ENCODE measurements at places on chromosomes 7 and 10. TPM values are rescaled to one million over a fixed set of nuclear protein-coding genes. Genes with fewer than 3 reads are reported as not detected.

The CHAT gene
- not detected for total RNA-seq

The ZFAND2A gene
- total RNA-seq = 24.0 TPM

The ERV3-1 gene
- total RNA-seq = 11.9 TPM

The VPS37D gene
- total RNA-seq = not detected

The AKR1C4 gene
- not detected for total RNA-seq

The MYL10 gene
- not detected for total RNA-seq

The KLF14 gene
- not detected for total RNA-seq

The ADCY1 gene
- total RNA-seq = 1.5 TPM

DNA sequence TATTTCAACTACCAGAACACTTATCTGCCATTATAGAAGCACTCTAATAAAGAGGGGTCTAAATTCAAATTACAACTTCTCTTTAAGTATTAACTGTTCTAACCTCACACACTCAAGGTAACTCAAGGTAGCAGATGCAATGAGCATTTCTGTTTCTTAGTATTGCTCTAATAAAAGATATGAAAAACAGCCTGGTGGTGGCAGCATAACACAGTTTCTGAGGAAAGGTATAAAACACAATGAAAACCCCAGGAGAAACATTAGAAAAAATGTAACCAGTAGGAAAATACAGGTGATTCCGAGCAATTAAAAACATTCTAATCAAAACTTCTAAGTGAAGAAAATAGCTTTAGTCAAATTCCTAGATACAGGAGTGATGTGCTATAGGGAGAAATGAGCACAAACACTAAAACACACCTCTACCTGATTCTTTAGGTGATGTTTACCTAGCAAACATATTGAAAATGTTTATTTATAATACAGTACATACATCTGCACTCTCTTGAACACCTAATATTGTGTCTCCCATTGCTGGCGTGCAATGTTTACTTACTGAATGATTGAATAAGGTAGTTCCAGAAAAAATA lies 3.5 kb downstream of the MKRN1 start:
- H3K4me1 ChIP-seq = peaks cover 32% of the 10 kb centered on the region
- peaks cover 11% of the 10 kb centered on the region for H3K36me3 ChIP-seq
- H3K27ac ChIP-seq = peak overlapping the region; percentile 47
- H3K4me3 ChIP-seq = peak overlapping the region; percentile 33
- DNase-seq = peak; percentile 71

DNA sequence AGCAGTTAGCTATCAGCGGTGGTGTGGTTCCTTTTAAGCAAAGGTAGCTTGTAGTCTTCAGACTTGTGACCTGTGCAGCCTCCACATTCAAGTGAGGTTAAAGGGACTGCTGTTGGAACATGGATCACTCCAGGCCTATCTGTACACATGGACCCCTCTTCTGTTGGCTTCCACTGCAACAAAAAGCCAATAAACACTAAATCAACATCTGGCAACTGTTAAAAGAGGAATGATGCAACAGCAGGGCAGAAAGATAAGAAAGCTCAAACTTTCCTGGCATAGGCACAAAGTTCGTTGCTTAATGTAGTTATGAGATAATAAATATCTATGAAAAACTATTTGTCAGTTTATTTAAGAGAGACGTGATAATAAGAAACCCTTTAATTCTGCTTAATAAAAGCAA lies 4.0 kb upstream of the MINPP1 start:
- peaks cover 19% of the 10 kb centered on the region for H3K27me3 ChIP-seq
- H3K4me1 ChIP-seq = peaks cover 12% of the 10 kb centered on the region
- no peak overlapping the region for H3K4me3 ChIP-seq
- H3K27ac ChIP-seq = no peak overlapping the region
- peaks cover 2% of the 10 kb centered on the region for H3K36me3 ChIP-seq
- DNase-seq = no peak

DNA sequence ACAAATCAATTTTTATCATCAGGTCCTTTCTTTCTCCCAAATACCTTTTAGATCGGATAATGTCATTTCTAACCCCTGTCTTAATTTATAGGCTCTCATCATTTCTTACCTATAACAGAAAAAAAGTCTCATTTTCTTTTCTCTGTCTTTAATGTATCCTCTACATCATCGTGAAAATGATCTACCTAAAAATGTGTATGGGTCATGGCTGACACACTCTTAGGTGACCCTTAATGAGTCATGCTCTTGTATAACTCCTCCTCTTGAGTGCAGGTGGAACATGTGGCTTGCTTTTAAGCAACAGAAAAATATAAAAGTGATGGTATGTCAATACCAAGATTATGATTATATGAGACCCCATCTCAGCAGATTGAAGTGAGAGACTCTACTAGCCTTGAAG lies 139.4 kb downstream of the SEMA3C start:
- no peaks in the 10 kb centered on the region for H3K4me1 ChIP-seq
- no peaks in the 10 kb centered on the region for H3K36me3 ChIP-seq
- no peak overlapping the region for H3K27ac ChIP-seq
- DNase-seq = no peak
- H3K27me3 ChIP-seq = no peaks in the 10 kb centered on the region

GRCh38 chr10:115572740-115573455 lies 479.7 kb downstream of the ATRNL1 start:
- no peak overlapping the region for H3K4me3 ChIP-seq
- H3K27me3 ChIP-seq = no peaks in the 10 kb centered on the region
- no peak for DNase-seq
- no peaks in the 10 kb centered on the region for H3K36me3 ChIP-seq

DNA sequence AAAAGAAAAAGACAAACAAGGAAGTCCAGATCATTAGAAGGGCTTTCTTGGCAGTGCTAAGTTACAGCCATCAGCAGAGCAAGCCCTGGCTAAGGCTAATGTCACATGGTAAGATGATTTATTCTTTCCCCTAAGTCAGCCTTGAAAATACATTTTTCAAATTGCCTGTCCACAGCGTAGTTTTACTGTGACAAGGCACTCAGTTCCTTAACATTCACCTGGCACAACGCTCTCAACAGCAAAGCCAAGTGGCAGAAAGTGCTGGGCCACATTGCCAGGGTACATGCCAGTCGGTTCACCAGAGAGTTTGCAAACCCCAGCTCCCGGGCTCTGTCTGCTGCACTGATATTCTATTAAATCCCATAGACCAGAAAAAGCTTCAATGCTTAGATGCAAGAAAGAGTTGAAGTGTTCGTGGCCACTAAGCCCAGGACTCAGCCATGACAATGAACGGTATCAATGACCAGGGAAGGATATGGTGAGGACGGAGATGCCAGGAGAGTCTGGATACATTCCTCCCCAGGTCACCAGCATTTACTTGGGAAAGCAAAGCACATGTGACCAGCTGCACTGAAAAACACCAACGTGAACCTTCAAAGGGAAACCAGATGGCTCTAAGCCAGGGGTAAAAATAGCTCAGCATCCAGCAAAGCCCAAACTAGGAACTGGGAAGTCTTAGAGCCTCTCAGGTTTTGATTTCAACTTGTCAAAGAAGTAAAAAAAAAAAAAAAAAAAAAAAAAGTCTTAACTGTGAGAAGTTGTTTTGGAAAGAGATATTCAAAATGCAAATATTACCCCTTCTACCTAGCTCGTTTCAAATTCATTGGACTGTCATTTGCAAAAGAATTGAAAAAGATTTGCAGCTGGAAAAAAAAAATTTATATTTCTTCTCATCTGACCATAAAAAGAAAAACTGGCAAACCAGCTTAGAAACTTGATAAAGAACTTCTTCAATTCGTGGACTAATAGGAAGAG lies 23.9 kb upstream of the MPP7 start:
- peaks cover 28% of the 10 kb centered on the region for H3K4me1 ChIP-seq
- DNase-seq = no peak
- no peak overlapping the region for H3K27ac ChIP-seq
- peaks cover 8% of the 10 kb centered on the region for H3K36me3 ChIP-seq

DNA sequence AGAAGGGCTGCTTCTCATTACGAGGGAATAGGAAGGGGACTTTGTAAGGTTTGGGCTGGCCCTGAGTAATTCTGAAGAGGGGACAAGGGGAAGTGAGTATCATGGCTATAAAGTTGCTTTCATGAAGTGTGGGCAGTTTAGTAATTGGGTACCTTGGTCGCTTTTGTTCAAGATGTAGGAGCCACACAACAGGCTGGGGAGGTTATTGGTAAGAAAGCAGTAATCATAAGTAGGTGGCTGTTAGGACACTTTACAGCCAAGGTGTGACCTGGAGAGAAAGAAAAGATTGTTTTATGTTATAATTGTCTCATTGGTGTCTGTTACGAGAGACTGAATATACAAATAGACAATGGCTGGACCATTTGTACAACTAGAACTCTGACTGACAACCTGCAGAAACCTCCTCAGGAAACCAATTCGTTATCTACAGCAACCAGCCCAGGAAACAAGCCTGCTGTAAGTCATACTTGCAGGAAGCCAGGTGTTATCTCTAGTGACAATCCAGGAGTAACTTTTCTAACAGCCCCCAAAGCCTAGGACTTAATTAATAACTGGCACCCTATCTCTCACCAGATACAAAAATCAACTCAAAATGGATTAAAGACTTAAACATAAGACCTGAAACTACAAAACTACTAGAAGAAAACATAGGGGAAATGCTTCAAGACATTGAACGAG lies 5.0 kb upstream of the CCM2 start:
- peak overlapping the region; percentile 23 for H3K4me3 ChIP-seq
- no peaks in the 10 kb centered on the region for H3K27me3 ChIP-seq
- H3K27ac ChIP-seq = peak overlapping the region; percentile 80
- H3K36me3 ChIP-seq = peaks cover 16% of the 10 kb centered on the region

GRCh38 chr7:45391618-45392451 lies 182.3 kb upstream of the ADCY1 start:
- H3K4me3 ChIP-seq = no peak overlapping the region
- H3K4me1 ChIP-seq = no peaks in the 10 kb centered on the region
- no peak for DNase-seq
- H3K36me3 ChIP-seq = no peaks in the 10 kb centered on the region
- H3K27ac ChIP-seq = no peak overlapping the region

DNA sequence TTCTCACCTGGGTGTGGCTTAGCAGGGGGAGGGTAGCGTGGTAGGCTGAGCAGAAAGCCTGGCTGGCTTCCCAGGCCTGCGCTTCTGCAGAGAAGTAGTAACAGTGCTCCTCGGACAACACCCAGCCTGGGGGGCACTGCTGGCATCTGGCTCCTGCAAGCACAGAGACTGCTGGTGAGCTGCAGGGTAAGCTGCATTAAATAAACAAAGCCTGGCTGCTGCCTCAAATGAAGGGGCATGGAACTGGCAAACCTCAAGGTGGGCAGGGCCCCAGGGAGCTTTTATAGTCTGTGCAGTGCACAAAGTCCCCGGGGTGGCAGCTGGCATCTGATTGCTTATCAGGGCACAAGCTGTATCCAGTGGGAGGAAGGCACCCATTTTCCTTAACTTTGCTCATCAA lies 3.9 kb downstream of the KLRG2 start:
- H3K4me3 ChIP-seq = no peak overlapping the region
- H3K36me3 ChIP-seq = no peaks in the 10 kb centered on the region
- no peak overlapping the region for H3K27ac ChIP-seq
- peaks cover 6% of the 10 kb centered on the region for H3K4me1 ChIP-seq
- H3K27me3 ChIP-seq = peaks cover 22% of the 10 kb centered on the region

- peaks cover 1% of the 10 kb centered on the region for H3K36me3 ChIP-seq
- H3K27me3 ChIP-seq = no peaks in the 10 kb centered on the region
- no peak overlapping the region for H3K27ac ChIP-seq
- H3K4me3 ChIP-seq = no peak overlapping the region
These were observed 1.2 kb downstream of the PRSS1 start for GRCh38 chr7:142750321-142750938.

DNA sequence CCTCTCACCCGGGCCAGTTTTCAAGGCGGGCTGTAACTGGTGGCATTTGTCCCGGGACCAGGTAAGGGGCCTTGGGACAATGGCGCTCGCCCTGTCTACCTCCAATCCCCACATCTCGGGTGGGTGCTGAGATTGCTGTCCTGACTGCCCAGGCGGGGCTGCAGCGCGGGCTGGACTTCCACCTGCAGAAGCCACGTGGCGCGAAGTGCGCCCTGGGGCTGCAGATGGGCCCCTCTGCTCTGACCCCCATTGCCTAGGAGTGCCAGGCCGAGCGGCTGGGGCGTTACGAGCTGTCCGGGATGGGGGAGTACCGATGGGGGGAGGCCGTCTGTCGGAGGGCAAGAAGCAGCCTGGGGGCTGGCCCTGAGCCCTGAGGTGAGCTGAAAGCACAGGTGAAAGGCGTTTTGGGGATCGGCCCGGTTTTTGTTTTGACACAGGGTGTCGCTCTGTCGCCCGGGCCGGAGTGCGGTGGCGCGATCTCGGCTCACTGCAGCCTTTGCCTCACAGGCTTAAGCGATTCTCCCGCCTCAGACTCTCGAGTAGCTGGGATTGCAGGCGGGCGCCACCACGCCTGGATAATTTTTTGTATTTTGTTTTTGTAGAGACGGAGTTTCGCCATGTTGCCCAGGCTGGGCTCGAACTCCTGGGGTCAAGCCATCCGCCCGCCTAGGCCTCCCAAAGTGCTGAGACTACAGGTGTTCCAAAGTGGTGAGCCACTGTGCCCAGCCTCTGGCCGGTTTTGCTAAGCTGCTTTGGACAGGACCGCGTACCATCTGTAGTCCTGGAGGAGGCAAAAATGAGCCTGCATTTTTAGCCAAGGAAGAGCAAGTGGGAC lies at the start of gene SFXN2:
SFXN2 (plus strand) TSS at position 16 of the 835 bp plus-strand sequence. CDS start 12,001 bp downstream, outside the sequence.
- H3K4me1 ChIP-seq = peaks cover 60% of the 10 kb centered on the region
- no peaks in the 10 kb centered on the region for H3K27me3 ChIP-seq
- peak within 1 kb of the TSS; percentile 81 for H3K4me3 ChIP-seq
- H3K27ac ChIP-seq = peak within 1 kb of the TSS; percentile 82
- DNase-seq = peak; percentile 71
- peaks cover 12% of the 10 kb centered on the region for H3K36me3 ChIP-seq

DNA sequence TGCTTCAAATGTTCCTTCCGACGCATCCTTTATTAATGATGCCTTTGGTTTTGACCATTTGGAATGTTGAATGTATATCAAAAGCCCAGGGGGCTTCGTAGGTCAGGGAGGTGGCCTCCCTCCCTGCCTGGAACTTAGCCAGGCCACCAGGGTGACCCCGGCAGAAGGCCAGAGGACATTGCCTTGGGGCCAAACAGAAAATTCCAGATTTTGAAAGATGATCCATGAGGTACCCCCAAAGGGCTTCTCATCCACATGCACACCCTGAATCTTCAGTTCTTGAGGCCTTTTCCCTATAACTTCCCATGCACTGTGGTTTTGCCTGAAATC lies 171.7 kb downstream of the ADAM12 start:
- no peaks in the 10 kb centered on the region for H3K27me3 ChIP-seq
- H3K36me3 ChIP-seq = no peaks in the 10 kb centered on the region
- H3K27ac ChIP-seq = no peak overlapping the region
- H3K4me1 ChIP-seq = no peaks in the 10 kb centered on the region
- H3K4me3 ChIP-seq = no peak overlapping the region

- no peaks in the 10 kb centered on the region for H3K36me3 ChIP-seq
- H3K4me1 ChIP-seq = no peaks in the 10 kb centered on the region
- no peaks in the 10 kb centered on the region for H3K27me3 ChIP-seq
- H3K4me3 ChIP-seq = no peak overlapping the region
- no peak for DNase-seq
These were observed 186.7 kb downstream of the CXCL12 start for GRCh38 chr10:44198096-44198779.

- H3K36me3 ChIP-seq = no peaks in the 10 kb centered on the region
- H3K4me1 ChIP-seq = no peaks in the 10 kb centered on the region
- peaks cover 26% of the 10 kb centered on the region for H3K27me3 ChIP-seq
These were observed 59.9 kb downstream of the INSIG1 start for GRCh38 chr7:155357573-155358041.

- no peaks in the 10 kb centered on the region for H3K36me3 ChIP-seq
- no peak for DNase-seq
- H3K4me3 ChIP-seq = no peak overlapping the region
- H3K27ac ChIP-seq = no peak overlapping the region
- H3K27me3 ChIP-seq = peaks cover 4% of the 10 kb centered on the region
These were observed 4.8 kb upstream of the VIPR2 start for GRCh38 chr7:159149488-159149887.
